NT2/D1 (cell line): ENCODE measurements at places on chromosomes 2 and 18.

DNA sequence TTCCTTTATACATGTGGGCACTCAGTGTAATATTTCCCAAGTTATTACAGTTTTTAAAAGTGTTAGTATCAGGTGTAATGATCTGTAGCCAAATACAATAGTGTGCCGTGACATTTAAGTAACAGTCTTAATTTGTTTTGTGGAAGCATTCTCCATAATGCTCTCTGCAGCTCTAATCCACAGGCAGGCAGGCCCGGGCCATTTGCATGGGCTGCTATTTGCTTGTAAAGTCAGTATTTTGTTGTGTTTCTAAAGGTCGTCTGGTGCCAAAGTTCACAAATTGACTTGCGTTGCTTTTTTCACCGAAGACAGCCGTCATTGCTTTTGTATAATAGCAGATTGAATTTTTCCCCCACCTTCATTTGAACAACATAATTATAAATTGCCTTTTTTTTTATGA is 153.0 kb downstream of the GBX2 start:
- DNase-seq = no peak

DNA sequence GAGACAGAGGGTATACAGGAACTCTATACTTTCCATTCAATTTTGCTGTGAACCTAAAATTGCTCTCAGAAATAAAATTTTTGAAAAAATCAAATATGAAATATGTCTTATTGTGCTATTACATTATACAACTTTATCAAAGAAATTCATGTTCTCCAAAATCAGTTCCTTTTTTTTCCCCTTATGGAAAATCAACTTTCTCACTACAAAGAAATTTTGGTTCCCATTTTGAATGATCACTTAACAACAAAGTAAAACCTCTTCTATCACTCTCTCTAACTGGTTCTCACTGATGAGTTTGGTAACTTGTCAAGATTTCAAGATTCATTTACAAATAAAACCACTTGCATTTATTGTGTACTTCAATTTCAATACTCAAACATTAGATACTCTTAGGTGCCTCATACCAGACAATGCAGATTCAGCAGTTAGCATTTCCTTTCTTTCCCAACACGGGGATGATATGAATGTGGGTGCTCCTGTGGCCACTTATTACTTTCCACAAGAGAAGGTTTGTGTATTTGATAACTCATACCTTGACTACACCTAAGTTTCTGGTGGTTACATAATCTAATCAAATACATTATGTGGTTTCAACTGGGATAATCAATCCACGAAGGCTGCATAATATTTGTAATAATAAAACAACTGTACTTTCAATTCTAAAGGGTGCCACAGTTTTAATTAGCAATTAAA is 6.4 kb downstream of the PSME4 start:
- no peak for DNase-seq

DNA sequence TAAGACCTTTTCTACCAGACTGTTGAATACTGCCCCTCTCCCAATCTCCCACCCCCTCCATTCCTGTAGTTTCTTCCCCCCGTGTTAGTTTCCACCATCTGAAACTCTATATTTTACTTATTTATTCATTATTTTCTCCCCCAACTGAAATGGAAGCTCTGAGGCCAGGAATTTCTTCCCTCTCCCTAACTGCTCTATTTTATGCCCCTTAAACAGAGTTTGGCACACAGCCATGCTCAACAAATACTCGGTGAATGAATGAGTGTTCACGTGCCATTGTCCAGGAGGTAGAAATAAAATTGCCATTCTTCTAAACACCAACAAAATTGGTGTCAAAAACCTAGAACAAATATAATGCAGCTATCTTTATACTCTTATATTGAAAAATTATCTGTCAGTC is 5.6 kb downstream of the ITGB1BP1 start:
- DNase-seq = no peak

DNA sequence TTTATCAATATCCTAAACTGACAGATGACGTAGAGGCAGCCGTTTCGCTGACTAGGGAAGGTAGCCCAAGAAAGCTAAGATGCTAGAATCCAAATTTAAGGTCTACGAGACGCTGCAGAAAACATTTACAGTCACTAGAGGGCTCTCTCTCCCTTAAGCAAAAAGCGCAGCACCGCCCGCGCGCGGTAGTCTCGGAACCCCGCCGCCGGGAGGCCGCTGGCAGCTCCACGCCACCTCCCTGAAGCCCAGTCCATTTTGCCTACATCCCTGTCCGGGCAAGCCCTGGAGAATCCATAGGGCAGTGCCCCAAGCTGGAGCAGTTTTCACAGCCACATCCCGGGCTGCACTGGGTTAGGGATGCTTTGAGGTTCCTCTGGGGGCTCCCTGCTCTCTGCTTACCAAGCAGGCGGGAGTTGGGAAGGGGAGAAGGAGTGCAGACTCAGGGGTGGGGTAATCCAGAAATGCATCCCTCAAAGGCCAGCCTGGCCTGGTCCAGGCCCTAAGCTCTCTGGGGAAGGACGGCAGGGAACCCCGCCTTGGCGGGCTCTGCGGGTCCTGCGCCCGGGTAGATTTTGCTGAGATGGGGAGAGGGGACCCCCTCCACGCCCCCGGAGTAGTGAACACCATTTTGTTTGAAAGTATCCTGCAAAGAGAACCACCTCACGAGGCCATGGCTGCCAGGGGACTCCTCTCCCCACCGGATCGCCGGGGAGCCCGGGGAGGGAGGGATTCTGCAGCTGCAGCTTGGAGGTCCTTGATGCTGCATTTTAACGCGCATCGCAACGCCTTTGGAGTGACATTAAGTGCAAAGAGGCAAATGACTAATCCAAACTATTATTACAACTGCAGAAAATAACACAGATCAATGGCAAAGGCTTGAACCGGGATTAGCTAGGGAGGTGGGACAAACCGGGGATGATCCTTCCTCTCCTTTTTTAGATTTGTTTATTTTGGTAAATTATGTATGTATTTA is 1.3 kb upstream of the DPYSL5 start:
- DNase-seq = peak; percentile 73

GRCh38 chr2:107808959-107809358 is 17.7 kb upstream of the RGPD4 start:
- no peak for DNase-seq

GRCh38 chr2:168913495-168913894 is 12.4 kb downstream of the G6PC2 start:
- DNase-seq = no peak

DNA sequence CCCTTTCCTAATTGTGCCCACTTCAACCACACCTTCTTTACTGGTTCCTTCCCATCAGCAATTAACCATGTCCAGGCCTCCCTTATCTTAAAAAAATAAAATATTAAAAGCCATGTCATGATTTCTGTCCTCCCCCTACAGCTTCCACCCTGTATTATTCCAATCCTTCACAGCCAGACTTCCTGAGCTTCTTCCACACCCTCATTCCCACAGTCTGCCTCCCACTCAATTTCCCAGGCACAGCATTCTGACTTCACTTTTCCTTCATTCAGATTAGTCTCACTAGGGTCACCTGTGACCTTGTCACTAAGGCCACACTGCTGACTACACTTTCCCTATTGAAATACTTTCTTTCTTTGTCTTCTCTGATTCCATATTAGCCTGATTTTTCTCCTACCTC is 159.4 kb downstream of the DIS3L2 start:
- DNase-seq = no peak

DNA sequence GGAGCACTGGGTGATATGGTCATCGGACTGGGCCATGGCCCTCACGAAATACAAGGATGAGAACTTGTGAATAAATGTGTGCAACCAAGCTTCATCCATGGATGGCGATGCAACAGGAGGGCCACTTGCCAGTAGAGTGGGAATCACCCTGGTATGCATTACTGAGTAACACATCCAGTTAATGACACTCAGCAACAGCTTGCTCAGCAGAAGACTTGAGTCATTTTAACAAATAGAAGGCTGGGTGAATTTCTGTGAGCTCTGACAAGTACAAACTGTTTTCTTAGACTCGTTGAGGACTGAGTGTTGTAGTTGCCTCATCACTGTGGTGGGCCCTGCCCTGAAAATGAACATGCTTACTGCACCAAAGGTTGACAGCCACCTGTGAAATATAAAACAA is 221.6 kb downstream of the NCKAP5 start:
- DNase-seq = no peak

- DNase-seq = no peak
These were observed 14.0 kb downstream of the ATP8B1 start for GRCh38 chr18:57789090-57789489.

GRCh38 chr2:236674238-236674637 is 104.6 kb downstream of the ACKR3 start:
- no peak for DNase-seq

GRCh38 chr2:197647961-197648690 is 27.3 kb downstream of the RFTN2 start:
- no peak for DNase-seq

DNA sequence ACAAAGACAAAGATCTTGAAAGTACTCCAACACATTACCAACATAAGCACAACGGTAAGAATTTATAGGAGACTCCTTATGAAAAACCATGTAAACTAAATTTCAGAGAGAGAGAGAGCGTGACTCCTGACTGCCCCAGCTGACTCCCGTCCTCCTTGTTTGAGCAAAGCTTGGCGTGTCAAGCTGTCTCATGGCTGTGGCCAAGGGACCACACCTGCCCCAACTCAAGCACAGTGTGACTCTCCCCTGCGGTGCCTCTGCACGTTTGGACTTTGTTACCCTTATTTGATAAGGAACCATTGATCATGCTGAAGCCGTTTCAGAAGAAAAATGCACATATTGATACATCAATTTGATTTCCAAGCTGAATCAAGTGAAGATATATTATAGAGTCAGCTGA is 124.8 kb downstream of the COL6A3 start:
- no peak for DNase-seq

DNA sequence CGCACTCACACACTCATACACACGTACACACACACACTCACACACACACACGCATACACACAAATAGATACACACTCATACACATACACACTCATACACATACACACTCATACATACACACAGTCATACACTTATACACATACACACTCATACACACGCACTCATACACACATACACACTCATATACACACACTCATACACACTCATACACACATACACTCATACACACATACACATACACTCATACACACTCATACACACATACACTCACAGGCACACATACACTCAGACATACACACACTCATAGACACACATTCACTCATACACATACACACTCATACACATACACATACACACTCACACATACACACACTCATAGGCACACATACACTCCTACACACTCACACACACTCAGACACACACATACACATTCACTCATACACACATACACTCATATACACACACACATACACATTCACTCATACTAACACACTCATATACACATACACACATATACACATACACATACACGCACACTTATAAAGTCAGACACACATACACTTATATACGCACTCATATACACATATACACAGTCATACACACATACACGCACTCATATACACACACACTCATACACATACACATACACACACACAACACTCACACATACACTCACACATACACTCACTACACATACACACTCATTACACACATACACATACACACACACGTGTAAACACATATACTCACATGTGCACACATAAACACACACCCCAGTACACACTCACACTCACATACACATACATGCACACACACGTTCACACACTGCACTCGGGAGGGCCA is 28.7 kb downstream of the KCNIP3 start:
- no peak for DNase-seq

DNA sequence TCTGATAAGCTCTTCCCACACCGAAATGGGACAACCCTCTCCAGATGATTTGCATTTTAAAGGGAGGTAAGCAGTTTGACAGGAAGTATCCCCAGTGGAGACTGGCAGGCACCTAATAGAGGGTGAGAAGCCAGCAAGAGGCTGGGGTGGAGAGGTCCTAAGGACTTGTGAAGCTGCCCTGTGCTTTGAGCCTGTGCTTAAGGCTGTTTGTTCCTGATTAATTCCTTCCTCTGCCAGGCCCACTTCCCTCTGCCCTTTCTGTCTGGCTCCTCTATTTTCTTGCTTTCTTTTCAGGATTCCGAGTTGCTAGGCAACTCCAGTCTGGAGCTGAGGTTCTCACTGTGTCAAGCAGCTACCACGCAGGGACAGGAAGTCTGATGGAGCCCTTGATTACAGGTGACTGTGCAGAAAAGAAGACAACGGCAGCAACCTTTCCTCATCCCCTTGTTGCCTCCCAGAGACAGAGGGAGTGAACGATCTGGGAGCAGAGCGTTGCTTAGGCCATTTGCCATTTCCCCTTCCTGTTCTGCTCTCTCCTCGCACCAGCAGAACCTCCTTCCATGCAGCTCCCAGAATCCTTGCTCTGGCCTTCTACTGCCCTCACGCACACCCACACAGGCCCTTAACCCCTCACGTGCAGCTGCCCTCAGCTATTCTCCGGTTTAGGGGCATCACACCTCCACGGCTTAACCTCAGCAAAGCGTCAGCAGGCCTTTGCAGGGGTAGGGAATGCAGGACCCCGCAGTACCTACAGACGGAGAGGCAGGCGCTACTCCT is 103.6 kb upstream of the CELF4 start:
- DNase-seq = peak; percentile 60

DNA sequence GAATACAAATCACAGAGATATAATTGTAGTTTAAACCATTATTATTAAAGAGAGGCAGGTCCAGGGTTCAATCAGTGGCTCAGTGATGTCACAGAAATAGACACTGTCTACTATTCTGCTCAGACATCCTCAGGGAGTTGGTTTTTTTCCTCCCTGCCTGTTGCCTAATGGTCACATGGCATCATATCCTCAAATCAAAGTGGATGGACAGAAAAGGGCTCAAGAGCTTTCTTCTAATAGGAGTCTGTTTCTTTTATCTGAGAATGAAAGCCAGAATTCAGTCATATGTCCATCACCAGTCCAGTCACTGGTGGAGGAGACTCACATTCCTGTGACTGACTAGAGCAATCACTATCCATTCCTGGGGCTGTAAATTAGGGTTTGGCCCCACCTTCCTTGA is 27.9 kb upstream of the EPC2 start:
- no peak for DNase-seq

- DNase-seq = no peak
These were observed 148.8 kb upstream of the HS6ST1 start for GRCh38 chr2:128467321-128467969.
